ENCODE measurements at places on chromosomes 7 and 10.

DNA sequence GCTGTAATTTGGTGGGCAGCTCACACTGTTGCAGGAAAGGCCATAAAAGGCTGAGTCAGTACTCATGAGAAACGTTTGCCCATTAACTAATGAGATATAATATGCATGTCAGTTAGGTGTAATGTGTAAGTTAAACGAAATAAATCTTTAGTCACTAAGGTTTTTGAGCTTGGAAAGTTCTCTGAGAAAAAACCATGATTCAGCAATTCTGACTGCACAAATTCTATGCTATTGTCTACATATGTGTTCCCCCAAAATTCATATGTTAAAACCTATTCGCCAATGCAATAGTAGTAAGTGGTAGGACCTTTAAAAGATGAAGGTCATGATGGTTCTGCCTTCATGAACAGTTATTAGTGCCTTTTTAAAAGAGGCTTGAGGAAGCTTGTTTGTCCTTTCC lies 559.7 kb upstream of the LRRTM3 start:
- no peak for DNase-seq

- no peak for DNase-seq
Measured at GRCh38 chr10:121836171-121836570, 91.7 kb downstream of the ATE1 start.

- DNase-seq: peak; percentile 78
Measured at GRCh38 chr10:90920986-90921666, at the start of gene ANKRD1. ANKRD1 (minus strand) TSS chr10:90921087; CDS start chr10:90921027, 60 bp downstream.

GRCh38 chr10:62616885-62617590 lies 187.5 kb upstream of the ADO start:
- no peak for DNase-seq

GRCh38 chr7:125467996-125468854 lies 538.6 kb upstream of the POT1 start:
- DNase-seq: no peak

DNA sequence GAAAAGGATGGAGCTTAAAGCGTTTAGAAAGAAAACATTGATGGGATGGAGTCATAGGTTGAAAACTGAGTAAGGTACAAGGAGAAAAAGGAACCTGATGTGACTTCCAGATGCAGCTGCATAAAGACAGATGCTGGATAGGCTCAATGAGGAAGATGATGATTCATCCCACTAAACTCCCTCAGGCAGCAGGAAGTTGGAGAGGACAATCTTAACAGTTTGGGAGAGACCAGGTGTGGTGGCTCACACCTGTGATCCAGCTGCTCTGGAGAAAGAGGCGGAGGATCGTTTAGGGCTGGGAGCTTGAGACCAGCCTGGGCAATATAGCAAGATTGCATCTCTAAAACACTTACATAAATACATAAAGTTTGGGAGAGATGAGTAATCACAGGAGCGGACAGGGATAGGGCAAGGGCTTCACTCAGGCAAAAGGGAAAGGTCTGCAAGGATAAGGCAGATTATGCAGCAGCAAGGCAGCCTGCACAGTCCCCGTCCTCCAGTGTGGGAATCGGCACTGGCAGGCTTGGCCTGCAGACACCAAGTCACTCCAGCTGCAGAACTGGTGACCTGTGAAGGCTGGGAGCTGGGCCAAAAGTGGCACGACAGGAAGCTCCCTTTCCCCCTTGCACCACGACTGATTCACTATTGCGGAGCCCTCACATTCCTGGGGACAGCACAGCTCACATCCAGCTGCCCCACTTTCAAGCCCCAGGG lies 438.5 kb downstream of the GRID1 start:
- no peak for DNase-seq

- peak; percentile 49 for DNase-seq
Measured at GRCh38 chr10:102358712-102359382, 36.7 kb upstream of the NFKB2 start.

DNA sequence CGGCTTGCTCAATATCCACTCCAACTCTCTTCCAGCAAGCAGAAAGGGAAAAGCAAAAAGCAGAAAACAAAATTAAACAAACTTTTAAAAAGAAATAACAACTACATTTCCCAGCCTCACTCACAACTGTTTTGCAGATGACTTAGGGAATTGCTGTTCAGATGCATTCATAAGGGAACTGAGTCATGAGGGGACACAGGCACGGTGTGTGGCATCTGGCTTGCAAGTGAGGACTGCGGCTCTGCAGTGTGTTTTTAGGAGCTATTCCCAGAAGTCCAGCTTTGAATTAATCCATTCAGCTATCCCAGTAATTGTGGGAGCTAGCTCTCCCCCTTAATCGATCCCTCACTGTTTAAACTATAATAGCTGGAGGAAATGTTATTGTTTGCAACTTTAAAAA lies 30.3 kb downstream of the PTN start:
- peak; percentile 18 for DNase-seq

DNA sequence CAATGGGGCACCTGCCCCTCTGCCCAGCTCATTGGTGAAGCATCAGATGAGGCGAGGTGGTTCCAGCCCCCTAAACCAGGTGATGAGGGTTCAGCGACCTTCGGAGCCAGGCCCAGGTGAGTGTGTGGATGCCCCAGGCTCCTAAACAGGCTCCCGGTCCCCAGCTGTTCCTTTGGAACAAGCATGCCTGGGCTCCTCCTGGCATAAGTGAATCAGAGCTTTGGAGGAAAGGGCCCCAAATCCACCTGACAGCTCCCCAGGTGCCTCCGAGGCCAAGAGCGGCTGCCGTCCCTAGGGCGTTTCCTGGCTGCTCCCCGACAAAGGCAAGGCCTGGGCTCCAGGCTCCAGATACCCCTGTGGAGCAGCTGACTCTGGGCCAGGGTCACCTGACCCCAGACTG lies 61.3 kb downstream of the YKT6 start:
- no peak for DNase-seq

DNA sequence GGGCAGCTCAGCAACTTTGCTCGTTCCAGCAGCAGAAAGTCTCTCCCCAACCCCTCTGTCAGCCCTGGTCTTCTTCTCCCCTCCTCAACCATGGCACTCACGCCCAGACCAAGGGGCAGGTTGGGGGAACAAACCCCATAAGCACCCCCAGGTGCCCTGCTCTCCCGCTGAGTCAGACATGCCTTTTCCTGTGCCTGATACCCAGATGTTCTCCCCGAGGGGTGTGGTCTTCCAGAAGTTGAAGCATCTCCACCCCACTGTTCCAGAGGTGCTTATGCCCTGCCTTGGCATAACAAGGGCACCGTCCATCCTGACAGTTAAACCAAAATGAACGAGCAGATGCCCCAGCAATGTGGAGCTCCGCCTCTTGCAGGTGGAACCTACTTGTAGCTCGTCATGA lies 67.1 kb downstream of the C10orf143 start:
- DNase-seq: no peak

DNA sequence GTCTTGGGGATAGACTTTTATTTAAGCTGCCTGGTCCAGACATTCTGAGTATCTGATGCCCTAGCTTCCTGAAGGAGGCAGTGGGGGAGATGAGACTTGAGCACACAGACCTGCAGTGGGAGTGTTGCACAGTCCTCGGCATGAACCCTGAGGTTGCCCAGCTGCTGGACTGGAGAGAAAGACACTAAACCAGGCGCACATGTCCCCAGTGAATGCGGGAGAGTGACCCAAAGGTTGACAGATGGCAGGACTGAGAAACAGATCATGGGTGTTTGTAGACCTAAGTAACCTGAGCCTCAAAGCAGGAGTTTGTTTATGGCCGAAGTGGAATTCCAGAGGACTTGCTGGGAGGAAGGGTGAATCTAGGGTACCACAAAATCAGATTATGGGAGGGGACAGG lies 15.7 kb upstream of the MSRB2 start:
- no peak for DNase-seq

DNA sequence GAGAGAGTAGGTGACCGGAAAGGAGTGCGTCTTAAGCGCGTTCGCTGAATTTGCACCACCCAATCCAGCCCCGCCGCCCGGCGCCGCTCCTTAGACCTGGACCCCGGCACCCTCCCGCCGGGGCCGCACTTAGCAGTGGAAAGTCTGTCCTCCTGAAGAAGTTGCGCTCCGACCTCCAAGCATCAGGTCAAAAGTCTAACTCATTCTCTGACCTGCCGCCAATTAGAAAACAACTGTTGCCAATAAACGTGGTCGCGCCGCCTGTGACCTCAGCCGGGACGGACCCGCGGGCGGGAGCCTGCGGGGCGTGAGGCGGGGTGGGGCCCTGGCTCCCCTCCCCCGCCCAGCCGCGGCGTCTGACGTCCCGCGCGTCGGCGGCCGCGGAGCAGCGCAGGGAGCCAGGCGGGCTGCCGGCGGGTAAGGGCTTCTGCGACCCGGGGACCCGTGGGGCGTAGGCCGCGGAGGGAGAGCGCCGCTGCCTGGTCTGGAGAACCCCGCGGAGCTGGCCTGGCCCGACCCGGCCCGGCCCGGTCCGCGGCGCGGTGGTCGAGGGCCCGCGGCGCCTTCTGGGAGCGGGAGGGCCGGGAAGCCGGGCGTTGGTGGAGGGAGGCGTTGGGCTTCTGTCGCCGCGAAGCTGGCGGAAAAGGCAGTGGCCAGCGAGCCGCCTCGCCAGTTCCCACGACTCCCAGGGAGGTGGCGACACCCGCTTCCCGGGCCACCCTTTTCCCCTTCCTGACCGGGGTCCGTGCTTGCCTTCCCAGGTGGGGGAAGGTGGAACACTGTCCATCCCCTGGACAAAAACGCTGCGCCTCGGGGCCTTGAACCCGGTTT lies at the start of gene BCAP29:
Gene BCAP29 (plus strand): TSS at position 362 of the 831 bp plus-strand sequence. CDS start 527 bp downstream, outside the sequence.
- DNase-seq: peak; percentile 75

GRCh38 chr7:106866298-106867281 lies 1.5 kb downstream of the PIK3CG start:
- DNase-seq: no peak
